Midbrain (tissue), 1 donor: ENCODE measurements at places on chromosomes 12 and 14.

GRCh38 chr12:124938587-124938986 is 24.1 kb upstream of the UBC start:
- no peak for DNase-seq

DNA sequence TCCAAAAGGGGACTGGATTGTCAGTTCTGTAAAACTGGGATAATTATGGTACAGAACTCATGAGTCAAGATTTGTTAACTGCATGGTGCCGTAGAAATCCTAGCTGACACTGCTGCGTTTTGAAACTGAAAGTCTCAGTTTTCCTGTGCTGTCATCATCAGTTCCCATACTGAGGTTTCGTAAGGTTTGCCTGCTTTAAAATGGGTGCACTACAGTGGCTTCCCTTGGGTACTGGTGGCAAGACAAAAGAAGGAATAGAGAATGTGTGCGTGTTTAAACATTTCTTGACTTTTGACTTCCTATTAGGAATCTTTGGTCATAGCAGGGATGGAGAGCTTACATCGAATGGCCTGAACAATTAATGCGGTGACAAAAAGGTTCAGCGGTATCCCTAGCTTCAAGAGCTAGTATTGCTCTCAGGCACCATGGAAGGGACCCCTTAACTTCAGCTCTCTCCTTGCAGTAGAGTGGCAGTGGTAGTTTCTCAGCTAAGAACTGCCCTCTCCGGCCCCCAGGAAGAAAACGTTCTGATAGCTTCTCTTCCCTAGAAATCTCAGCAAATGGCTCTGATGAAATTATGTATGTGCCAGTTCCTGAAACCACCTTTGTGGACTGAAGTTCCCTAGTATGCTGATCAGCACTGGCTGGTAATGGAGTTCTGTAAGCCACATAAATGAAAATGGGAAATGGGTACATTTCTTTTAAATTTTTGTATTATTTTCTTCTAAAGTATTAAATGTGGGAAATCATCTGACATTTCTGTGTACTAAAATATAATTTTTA is 28.9 kb downstream of the ANO6 start:
- no peak for DNase-seq

- DNase-seq: no peak
Observed at GRCh38 chr12:28527631-28528249, 337.5 kb downstream of the CCDC91 start.

- no peak for DNase-seq
Observed at GRCh38 chr12:62670986-62671720, 204.5 kb downstream of the MON2 start.
